ENCODE measurements at places on chromosomes 5 and 9. TPM values are rescaled to one million over a fixed set of nuclear protein-coding genes. Genes with fewer than 3 reads are reported as not detected.

PPIC gene
- total RNA-seq: not detected

DNA sequence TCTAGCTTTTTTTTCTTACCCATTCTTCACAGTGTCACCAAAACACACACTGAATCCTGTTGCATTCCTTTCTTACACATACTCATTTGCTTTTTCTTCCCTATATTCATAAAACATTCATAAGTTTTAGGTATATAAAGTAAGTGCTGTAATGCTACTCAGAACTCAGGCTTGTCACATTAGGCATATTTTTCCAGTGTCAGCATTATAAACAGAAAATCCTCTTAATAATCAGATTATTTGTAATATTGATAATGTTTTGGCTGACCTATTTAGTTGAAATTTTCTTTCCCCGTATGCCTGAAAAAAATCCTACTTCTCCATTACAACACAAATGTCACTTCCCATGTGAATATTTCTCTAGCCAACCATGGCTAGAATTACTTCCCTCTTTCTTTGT, 743.0 kb upstream of the NUDT12 start:
- DNase-seq: no peak

- no peak for DNase-seq
These were observed 56.4 kb downstream of the NR3C1 start for GRCh38 chr5:143347046-143347445.

GRCh38 chr5:113201715-113202114, 225.1 kb downstream of the DCP2 start:
- no peak for DNase-seq

TIMD4 gene
- 4.0 TPM for total RNA-seq

GRCh38 chr9:129289131-129289731, 111.2 kb upstream of the IER5L start:
- no peak for DNase-seq

- DNase-seq: no peak
These were observed 336.8 kb downstream of the GLIS3 start for GRCh38 chr9:3962971-3963642.
